ENCODE measurements at places on chromosomes 12 and 14.

DNA sequence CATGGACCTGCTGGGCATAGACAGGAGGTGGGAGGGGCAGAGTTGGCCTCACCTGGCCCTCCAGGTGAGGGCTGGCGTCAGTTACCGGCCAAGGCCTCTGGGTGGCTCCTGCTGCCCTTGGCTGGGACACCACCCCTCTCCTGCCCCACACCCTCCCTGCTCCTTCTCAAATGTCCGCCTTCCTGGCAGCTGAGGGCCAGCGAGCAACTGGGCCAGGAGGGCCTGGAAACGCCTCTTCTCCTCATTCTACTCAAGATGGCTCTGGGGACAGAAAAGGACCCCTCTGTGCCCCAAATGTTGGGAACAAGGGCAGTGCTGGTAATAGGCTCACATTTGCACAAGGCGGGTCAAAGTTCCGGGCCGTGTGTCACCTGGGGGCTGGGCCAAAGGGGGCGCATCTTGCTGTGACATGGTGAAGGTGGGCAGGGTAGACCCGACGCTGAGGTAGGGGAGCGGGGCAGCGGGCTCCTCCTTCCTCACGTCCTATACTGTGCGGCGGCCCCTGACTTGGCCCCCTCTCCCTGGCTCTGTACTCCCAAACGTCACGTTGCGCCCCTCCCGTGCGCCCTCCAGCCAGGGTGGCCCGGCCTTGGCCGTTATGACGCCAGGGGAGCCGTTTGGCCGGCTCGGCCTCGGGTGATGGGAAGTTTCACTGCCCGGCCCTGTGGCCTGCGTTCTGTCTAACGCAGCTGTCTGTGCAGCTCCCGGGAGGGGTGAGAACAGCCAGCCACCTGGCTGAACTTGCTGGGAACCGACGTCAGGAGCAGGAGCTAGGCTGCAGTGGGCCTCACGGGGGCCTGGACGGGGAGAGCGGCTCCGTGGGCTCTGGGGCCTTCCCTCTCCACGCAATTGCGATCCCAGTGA, 18.0 kb upstream of the DLK1 start:
- DNase-seq, result no peak

GRCh38 chr14:94115058-94115591, 4.6 kb downstream of the IFI27 start:
- DNase-seq, result no peak

DNA sequence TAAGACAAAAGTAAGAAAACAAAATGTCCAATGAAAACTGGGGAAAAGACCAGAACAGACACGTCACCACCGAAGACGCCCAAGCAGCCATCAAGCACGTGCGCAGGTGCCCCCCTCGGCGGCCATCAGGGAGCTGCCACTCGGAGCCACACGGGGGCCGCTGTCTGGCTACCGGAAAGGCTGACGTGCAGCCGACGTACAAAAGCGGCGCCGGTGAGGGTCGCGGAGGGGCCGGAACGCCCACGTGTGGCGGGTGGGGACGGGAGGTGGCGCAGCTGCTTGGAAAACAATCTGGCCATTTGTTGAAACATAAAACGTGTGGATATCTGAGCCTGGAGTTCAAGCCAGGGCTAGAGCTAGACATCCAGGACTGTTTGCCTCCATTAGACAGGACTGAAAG, 60.7 kb downstream of the GALNT9 start:
- DNase-seq, result no peak

DNA sequence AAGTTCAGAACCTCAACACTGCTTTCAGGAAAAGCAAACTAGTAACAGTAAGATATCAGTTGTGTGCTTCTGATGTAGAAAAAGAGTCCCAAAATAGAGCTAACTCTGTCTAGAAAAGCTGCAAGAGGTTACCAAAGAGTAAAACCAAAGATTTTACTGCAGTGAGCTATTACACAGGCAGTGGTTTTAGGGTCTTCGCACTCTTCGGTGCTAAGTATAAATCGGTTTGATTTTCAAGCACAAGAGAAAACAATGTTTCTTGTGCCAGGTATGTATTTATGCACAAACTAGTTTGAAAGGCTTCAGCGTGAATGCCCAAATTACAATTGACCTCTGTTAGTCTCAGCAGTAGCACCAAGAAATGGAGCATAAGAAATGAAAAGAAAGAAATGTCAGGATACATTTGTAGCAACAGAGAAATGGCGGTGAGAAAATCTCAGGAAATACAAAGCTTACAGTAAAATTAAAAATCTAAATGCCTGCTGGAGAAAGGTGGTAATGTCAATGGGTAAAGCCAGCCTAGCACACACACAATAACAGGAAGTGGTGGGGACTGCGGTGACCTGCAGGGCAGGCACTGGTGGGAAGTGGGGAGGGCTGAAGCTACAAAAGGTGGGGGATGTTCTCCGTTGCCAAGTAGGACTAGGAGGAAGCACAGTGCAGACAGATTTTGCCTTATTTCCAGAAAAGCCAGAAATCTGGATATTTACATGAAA, 18.0 kb upstream of the DYRK2 start:
- DNase-seq, result peak; percentile 91

DNA sequence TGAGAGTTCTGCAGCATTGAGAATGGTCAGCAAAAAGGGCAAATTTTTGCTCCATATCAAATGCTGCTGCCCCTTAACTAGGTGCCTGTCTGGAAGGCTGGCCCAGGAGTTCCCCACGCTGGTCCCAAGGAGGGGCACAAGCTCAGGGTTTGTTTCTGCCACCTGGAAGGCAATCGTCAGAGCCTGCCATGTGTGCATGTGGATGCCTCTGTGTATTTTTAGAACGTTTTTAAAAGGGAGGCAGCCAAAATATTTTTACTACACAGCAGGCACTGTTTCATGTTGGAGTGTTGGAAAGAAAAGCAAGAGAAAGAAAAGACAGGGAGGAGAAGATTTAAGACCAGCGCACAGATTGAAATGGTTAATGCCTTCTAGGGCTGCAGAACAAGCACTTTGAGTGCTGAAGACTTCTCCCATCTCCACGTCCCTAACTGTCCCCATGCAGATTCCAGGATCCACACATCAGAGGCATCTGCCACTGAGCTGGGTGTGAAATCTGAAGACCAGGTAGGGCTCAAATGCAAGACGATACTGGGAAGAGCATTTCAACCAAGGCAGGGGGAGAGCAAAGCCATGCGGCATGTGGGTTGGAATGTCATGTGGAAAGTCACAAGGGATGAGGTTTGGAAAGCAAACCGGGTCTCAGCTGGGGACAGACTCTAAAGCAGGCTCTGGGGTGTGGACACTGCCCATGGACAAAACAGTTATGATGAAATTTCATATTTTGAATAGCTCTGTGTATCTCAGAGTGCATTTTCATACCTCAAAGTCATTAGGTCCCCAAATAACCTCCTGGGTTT, 557.2 kb downstream of the BCL11B start:
- DNase-seq, result no peak

GRCh38 chr12:53532021-53532420, 24.7 kb upstream of the NPFF start:
- DNase-seq, result no peak

DNA sequence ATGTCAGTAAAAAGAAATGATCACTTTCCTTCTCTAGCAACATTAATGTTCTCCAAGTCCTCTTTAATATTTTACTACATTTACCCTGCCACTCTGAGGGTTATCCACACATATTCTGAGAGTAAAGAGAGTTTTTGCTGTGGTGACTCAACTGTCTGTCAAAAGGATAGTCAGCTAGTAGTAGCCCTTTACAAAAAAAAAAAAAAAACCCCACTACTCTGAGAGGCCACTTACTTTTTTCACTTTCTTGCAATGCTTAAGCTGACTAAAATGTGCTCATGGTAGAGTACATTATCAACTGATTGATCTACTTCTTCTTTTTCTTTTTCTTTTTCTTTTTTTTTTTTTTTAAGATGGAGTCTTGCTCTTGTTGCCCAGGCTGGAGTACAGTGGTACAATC, 27.6 kb upstream of the PPM1A start:
- no peak for DNase-seq

DNA sequence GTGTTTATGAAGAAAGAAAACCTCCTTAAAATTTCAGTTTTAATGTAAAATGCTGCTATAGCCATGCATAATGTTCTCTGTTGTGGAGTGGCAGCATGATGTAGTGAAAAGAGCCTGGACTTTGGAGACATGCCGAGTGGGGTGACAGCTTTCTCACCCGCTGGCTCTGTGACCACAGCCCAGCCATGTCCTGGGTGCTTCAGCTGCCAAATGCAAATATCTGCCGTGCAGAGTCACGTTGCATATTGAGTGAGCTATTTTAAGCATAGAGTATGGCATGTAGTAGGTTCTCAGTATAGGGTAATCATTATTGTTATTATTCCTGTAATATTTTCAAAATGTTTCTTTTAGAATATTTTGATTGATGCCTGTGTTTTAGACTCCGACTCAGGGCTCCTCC, 15.5 kb upstream of the TCTN2 start:
- no peak for DNase-seq

DNA sequence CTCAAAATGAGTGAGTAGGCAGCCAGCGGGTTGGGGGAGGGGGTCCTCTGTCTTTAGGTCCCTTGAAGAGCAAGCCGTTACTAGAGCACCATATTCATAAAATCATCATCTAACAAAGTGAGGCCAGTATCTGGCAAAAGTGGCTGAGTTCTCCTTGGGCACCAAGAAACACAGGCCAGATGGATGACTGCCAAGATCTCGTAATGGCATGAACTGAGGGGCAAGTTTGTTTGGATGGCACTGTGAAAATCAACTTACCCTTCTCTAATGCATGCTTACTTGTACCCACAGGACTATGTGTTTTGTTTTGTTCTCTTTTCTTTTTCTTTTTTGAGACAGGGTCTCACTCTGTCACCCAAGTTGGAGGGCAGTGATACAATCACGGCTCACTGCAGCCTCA, 41.6 kb downstream of the GNPTAB start:
- no peak for DNase-seq

DNA sequence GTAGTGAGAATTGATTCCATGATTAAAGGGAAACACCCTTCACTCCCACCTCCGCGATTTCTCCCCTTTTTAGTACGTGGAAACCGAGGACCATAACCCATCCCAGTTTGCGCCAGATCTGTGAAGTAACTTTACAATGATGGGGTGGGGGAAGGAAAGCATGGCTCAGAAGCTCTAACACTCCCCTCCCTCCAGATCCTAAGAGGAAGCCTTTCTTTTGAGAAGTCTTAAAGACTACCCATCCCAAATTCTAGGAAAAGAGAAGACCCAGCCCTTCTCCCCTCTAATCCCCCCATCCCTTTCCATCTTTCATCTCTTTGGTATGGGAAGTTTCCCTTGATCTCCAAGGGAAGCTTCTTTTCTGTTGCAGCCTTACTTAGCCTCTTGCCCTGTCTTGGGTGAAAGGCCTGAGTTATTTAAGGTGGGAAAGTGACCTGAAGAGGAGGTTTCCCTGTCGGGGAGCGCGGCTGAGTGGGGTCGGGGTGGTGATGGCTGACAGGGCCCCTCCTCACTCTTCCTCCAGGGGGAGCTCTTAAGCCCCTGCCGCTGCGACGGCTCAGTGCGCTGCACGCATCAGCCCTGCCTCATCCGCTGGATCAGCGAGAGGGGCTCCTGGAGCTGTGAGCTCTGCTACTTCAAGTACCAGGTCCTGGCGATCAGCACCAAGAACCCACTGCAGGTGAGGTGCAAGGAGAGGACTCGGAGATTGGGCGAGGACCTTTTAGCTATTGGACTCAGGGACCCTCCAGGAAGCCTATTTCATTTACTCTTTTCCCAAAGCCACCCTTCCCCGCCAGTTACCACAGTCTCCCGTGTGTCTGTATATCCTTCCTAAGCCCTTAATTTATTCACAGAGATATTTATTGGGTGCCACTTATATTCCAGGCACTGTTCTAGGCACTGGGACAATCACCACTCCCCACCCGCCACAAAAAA, 1.8 kb downstream of the MARCHF9 start:
- DNase-seq, result peak; percentile 81

- no peak for DNase-seq
Measured at GRCh38 chr12:103399986-103400385, 95.8 kb downstream of the C12orf42 start.

DNA sequence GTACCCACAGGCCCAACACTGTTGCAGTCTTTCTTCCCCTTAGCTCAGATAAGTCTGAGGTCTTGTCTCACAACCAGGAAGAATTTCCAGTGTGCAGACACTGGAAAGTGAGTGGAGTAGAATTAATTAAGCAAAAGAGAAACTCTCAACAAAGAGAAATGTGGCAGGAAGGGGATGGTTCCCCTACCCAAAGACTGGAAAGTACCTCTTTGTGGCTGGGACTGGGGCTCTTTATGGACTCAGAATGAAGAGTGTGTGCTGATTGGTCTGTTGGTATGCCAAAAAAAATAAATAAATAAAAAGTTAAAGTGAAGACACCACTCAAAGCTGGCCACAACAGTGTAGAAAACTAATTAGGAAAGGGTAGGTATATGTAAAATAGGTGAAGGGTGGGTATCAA, 26.4 kb downstream of the GLIPR1L1 start:
- no peak for DNase-seq

GRCh38 chr12:89041078-89041477, 311.2 kb downstream of the DUSP6 start:
- no peak for DNase-seq

GRCh38 chr12:115000038-115000437, 316.1 kb upstream of the TBX3 start:
- DNase-seq, result no peak

- DNase-seq, result no peak
Measured at GRCh38 chr14:35855876-35856481, 29.8 kb downstream of the BRMS1L start.

GRCh38 chr12:754473-754820, 2.1 kb downstream of the WNK1 start:
- DNase-seq, result peak; percentile 16

- DNase-seq, result no peak
Measured at GRCh38 chr14:91829511-91829910, 37.8 kb downstream of the TC2N start.

DNA sequence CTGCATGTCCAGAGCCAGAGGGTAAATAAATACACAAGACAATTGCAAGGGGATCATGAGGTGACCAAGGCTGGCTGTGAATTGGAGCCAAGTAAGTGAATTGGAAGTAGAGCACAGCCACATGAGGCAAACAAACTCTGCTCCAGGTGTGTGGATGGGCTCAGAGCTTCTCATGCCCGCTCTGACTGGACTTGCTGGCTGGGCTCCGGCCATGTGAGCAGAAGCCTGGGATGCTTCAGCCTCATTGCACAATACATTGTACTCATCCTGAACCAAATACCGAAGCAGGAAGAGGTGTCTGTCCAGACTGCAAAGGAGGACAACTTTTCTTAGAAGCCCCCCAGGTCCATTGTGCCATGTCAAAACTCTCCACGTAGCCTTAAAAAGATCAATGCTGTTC, 193.0 kb downstream of the TTC8 start:
- no peak for DNase-seq

DNA sequence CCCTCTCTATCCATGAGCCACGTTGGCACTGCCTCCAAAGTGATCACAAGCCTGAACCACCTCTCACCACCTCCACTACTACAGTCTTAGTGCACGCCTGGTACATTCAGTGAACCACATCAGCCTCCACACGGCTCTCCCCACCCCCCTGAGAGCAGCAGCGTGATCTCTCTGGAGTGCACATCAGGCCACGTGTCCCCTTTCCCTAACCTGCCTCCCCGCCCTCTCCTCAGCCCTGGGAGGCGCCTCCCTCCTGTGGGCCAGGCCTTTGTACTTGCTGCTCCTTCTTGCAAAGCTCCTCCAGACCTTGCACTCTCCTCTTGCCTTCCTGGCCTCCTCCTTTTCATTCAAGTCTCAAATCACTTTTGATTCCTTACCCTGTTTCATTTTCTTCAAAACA, 49.8 kb downstream of the SLC6A12 start:
- no peak for DNase-seq

All from CD4-positive, alpha-beta T cell treated with Interleukin-10 for 1 hour (primary cell).